NCI-H526 (cell line): ENCODE measurements at places on chromosomes 2 and 18.
A peak's percentile ranks its signal among the peaks of the same experiment; 100 is the strongest.

GRCh38 chr2:20326163-20326780 lies 24.4 kb downstream of the PUM2 start:
- peak; percentile 70 for DNase-seq

DNA sequence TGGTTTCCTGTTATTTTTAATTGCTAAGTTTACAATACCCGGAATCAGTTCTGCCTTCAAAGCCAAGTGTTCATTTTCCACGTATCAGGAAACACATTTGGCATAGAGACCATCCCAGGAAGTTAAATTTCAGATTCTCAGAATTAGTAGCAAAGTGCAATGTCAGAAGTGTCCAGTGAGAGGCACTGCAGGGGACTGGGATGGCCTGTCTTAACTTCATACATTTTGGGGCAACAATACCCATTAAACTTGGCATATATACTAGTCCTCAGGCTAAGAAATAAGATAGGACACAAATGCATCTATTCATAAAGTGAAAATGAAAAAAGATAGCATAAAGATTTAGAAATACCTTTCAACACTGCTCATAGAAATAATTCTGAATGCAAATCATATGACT lies 1.5 kb upstream of the IL1RL2 start:
- no peak for DNase-seq

- DNase-seq = no peak
Observed at GRCh38 chr2:83103613-83104012, 1355.5 kb downstream of the SUCLG1 start.

- DNase-seq = no peak
Observed at GRCh38 chr2:88606371-88607030, 20.8 kb downstream of the EIF2AK3 start.

DNA sequence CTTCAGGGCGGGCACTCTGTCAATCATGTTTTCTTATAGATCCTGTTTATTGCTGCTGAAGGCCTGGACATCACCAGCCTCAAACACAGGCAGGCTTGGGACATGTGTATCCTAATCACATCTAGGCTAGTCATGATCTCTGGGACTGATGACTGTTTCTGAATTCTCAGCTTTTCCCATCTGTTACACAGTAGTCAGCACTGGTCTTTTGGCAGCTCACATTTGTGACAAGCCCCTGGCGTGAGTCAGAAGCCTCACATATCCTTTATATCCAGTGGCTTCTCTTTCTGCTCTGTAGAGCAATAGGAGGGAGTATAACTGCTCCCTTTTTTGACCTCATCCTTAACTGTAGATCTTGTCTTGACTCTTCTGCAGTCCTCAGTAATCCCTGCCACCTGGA lies 4.5 kb downstream of the SEMA4F start:
- DNase-seq = no peak
